ENCODE measurements at places on chromosomes 4 and X.

DNA sequence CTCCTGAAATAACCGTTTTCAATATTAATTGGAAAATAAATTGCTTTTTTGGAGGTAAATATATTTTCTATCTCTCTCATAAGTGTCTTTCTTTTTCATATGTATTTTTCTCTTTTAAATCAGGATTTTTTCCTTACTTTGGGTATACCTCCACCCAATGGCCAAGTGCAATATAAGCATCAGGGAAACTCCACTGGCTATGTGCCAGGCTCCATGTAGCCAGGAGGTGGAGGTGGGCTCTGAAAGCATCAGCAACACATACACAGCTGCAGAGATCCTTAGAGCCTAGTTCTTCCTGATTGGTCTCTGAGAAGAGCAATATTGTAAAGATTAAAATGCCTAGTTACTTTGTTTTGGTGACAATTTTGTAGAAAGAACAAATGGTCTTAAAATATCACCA is 3.4 kb downstream of the GABRA2 start:
- DNase-seq: no peak

DNA sequence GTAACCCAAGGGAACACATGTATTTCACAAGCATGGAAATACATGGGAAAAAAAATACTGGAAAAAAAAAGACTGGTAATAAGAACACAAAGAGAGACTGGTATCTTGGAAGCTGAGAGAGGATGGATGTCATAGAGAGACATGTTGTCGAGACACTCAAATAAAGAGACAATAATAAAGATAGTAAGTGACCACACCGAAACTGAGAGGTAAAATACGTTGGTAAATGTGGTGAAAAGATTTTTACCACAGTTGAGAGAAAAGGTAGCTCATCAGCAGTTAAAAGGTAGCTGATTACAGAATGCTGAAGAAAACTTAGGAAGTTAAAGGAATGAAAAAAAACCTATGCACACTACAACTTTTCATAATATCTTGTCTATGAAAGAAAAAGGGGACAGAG is 81.1 kb downstream of the ARAP2 start:
- no peak for DNase-seq

GRCh38 chr4:67452100-67452845 is 93.0 kb downstream of the CENPC start:
- no peak for DNase-seq

GRCh38 chrX:111244235-111244750 is 26.0 kb downstream of the CAPN6 start:
- DNase-seq: no peak

DNA sequence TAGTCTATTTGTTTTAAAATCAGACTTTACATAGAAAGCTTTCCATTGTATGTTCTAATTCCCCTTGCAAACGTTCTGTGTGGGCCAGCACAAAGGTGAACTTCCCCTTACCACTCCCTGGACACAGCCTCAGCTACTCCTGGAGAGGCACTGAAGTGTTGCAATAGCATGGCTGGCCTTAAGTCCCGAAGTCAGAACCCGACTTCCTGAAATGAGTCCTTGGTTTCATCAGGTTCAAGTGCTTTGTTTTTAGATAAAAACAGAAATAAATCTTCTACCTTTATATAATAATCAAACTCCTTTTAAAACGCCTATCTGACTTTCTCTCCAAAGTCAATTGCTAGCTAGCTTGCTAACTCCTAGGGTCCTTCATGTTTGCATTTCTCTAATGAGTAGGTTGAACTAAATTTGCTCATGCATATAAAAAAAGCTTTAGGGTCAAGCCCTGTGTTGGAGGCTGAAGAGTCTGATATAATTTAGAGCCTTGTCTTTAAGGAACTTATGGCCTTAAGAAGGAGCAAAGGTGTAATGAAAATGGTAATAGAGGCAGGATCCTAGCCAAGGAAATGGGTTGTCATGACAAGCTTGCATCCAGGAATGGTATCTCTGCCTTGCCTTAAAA is 9.0 kb downstream of the BMP3 start:
- no peak for DNase-seq

GRCh38 chrX:20271730-20272129 is 5.0 kb upstream of the RPS6KA3 start:
- no peak for DNase-seq

GRCh38 chr4:158020176-158020575 is 152.6 kb downstream of the GASK1B start:
- peak; percentile 81 for DNase-seq

DNA sequence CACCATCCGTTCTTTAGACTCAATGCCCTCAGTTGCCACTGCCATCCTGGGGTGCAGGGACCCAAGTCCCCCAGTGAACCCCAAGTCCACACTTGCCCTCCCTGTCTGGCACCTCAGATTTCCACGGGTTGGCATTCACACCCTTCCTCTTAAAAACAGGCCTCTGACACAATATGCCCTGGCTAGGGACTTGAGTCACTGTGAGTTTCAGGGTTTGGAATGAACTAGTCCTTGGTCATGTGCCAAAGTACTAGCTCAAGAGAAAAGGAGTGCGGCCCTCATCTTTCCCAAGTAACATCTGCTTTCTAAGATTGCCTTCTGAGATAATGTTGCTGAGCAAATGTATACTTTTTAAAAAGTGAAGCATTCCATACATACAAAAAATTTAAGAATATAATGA is 134.0 kb downstream of the MID1 start:
- no peak for DNase-seq

GRCh38 chr4:109671350-109671749 is 31.9 kb downstream of the CASP6 start:
- no peak for DNase-seq

DNA sequence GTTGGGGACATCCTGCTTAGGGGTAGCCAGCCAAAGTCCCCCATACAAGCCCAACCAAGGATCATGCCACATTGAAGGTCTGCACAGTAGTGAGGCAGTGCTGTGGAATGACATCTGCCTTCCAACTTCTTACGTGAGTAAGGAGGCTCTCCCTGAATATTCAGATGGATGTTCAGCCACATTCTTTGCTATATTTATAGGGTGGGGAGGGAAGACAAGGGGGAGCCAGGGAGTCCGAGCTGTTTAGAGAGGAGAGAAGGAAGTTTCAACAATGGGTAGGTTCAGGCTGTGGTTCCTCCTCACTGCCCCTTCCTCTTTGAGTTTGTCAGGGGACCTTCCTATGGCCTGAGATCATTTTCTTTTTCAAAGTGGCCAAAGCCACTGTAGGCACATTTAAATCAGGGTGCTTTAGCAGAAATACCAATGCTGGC is 29.8 kb downstream of the MSN start:
- no peak for DNase-seq

- DNase-seq: no peak
These were observed 754.9 kb downstream of the RPA4 start for GRCh38 chrX:97638621-97639020.

- DNase-seq: no peak
These were observed 37.9 kb upstream of the TRPC3 start for GRCh38 chr4:121989715-121990114.

DNA sequence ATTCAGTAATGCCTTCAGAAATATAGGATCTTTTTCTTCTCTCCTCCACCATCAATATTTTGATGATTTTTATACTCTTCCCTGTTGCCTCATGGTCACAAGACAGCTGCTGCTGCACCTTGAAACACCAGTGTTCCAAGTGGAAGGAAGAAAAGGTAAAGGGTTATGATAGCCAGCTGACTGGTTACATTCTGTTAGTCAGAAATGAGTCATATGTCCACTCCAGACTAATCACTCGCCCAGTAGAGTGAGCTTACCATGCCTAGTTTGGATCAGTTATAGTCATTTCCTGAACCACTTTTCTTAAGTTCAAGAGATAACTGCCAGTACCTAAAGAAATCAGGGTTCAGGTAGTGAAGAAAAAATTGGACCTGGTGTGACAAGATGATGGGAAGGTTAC is 532.3 kb upstream of the SMIM31 start:
- no peak for DNase-seq

DNA sequence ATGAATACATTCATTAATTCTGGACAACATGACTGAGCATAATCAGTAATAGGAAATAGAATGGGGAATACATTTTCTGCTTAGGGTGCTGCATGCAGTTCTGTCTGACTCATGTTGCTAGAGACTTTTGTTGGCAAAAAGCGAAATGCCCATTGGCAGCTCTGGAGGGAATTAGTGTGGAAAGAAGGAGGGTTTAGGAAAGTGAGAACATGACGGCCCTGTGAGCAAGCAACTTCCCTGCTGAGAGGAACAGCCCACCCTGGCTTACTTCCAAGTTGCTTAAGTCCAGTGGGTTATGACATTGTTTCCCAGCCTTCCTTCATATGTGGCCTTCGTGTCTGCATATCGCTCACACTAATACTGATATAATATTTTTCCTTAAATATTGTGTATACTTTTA is 13.8 kb downstream of the MAD2L1 start:
- DNase-seq: peak; percentile 85

DNA sequence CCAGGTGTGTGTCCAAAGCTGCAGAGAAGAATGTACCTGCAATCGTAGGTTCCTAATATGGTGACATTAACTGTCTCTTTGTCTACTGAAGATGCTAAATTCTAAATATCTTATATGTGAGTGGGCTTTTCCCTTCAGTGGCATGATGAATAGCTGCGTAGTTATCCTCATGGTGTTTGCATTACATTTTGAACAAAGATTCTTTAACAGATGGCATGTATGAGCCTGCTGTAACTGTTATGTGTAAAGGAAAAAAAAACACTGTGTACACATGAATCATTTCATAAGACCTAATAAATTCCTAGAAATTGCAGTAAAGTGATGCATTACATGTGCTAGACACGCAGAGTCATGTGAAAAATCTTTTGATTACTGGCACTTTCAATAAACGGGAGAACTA is 288.0 kb downstream of the SH2D1A start:
- no peak for DNase-seq

- DNase-seq: no peak
These were observed 302.7 kb downstream of the GPM6A start for GRCh38 chr4:175509320-175509719.

DNA sequence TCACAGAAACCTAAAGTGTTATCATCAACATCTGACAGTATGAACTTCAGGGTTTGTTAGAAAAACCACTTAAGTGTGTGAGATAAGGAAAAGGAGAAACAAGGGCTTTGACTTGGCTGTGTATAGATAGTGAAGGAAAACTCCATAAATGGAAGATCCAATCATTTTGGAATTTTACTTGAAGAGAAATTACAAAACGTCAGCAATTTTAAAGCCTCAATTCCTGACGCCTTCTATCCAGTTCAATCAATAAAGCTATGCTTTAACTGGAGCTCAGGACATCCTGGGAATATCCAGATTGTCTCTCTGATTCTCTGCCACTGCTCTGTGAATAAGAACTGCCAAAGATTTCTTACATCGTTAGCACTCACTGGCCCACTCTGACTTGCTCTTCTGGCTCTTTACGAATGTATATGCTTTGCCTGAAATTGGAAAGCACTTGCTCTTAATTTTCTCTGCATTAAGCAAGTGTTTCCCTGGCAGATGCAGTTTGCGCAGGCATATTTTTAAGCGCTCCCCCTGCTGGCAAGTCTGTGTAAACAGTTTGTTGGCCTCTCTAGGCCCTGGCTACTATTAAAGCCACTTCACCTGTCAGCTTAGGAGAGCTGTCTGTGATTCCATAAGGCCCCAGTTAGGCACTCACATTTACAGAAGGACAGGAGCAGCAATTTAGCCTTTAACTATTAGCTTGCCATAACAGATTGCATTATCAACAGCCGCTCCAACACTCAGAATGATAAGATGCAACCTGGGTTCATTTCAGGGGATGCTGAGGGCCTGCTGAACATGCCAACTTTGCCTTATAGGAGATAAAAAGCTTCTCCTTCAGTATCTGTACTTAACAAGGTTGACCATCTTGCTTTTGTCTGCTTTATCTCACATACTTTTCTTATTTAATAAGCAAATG is 251.4 kb upstream of the DDX53 start:
- peak; percentile 18 for DNase-seq

DNA sequence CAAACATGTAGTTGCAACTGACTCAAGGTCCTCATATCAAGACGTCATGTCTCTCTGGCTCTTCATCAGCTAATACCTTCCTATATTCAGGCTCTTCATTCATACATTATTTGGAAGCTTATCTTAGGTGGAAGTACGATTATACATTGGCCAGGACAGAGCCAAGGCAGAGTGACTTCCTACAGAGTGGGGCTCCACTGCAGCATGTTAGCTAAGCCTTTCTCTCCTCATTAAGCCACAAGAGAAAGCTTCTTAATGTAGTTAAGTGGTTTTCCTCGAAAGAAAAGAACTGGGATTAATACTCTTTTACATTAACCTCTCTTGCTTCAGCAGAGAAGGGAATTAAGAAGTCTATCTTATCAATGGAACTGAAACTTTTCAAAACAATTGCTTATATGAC is 15.0 kb downstream of the C4orf33 start:
- no peak for DNase-seq

DNA sequence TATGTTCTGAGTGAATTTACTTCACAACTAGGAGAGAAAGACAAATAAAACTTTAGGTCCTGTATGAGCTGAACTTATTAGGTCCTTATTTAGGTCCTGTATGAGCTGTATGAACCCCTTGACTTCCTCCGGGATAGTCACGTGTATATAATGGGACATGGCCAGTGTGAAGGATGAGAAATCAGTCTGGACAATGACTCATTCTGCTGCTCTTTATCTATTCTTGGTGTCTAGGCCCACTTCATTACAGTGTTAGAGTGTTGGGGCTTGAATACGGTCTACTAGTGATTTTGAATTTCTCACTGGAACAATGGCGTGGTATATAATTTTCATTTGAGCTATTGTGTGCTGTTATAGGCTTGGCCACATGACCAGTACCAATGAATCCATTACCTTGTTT is 21.9 kb downstream of the STK26 start:
- no peak for DNase-seq

- no peak for DNase-seq
These were observed 182.5 kb upstream of the GALNT7 start for GRCh38 chr4:172986114-172986513.

- DNase-seq: no peak
These were observed 150.4 kb downstream of the EMCN start for GRCh38 chr4:100367451-100367850.

- no peak for DNase-seq
These were observed 53.0 kb downstream of the AMELX start for GRCh38 chrX:11346121-11346682.

DNA sequence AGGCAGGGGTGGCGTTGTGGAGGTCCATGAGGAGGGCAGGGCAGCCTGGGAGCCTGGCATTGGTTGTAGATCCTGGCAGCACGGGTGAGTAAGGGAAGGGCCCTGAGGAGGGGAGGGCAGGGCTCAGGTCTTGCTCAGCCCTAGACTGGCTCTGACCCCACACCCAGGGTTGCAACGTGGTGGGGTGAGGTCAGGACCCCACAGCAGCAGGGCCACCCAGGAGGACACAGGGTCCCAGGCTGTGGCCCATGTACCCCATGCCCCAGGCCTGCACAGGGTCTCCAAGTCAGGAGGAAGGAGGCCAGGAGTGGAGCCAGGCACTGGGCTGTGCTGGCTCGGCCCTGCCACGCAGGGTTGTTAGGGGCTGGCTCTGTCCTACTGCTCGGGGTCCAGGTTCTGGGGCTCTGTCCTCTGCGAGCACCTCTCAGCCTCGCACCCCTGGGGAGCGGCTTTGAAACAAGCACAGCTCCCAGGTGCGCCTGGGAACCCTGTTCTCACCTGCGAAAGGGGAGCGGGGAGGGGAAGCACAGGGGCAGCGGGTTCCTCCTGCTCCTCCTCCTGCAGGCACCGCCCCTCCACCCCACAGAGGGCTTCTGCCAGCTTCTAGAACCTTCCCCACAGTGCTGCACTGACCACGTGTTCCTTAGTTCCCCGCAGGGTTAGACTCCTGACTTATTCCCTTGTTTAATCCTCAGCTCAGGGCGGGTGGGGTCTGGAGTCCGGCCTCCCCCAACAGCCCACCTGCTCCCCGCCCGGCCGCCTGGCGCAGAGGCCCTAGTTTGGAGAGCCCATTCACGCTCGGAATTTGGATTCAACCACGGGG is 20.4 kb downstream of the MSANTD1 start:
- peak; percentile 17 for DNase-seq

GRCh38 chrX:113522814-113523213 is 682.2 kb upstream of the AMOT start:
- DNase-seq: no peak

Data from tibial artery (tissue), 4 donors.